Astrocyte (in vitro differentiated cells and primary cell): ENCODE measurements at places on chromosomes 3 and 15. TPM values are rescaled to one million over a fixed set of nuclear protein-coding genes. Genes with fewer than 3 reads are reported as not detected.

DNA sequence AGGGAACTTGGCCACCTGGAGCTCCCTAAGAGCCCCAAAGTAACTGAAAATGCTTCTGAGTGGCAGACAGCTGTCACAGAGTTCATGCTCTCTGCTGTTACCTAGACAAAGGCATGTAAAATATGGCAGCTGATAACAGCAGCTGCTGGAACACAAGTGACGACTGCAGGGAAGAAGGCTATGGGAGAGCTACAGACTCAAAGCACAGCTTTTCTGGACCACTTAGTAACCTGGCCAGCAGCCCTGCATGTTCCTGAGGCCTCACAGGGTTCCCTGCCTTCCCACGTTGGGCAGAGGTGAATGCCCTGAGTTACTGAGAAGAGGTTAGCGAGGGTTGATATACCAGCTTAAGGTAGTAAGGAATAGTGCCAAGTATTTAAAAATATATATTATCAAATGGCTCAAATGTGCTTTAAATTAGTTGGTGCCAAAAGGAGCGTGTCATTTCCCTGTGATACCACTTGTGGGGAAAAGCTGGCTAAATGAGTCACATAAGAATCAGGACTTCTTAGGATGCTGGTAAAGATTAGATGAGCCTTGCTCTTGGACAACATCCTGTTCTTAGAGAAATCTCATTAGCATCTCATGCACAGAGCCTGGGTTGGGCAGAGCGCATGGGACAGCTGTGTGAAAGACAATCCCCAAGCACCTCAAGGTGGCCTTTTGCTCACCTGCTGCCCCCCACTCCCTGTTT lies 76.4 kb upstream of the SCN5A start:
- DNase-seq = peak; percentile 33

DNA sequence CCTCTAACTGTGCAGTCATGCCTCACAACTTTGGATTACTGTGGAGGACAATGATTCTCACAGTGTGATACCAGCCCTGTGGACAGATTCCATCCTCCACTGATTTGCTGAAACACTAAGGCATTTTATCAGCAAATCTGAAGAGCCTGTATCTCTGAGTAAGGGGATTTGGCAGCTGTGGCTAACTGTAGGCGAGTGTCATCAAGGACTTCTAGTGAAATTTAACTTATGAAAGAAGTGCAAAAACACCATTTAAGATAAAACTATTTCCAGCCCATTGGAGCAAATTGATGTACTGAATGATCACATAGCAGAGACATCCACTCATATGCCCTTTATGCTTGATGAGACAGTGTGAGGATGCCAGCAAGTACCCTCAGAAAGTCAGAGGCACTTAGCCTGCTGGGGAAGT lies 13.9 kb upstream of the TMPRSS7 start:
- no peak for DNase-seq

Gene RARRES1
- 1.2 and 3.2 TPM in 2 replicates for total RNA-seq

Gene IGSF11
- 0.22 and 0.39 TPM in 2 replicates for total RNA-seq

Gene LRRIQ4
- total RNA-seq = not detected in 2 replicates
